Activated CD4-positive, alpha-beta memory T cell treated with anti-CD3 and anti-CD28 coated beads, Interleukin-2, amount 10 ng/mL, durations not matched to agents 7 days and 5 days (primary cell): ENCODE measurements at places on chromosomes 12 and 14. TPM values are rescaled to one million over a fixed set of nuclear protein-coding genes. Genes with fewer than 3 reads are reported as not detected.

DNA sequence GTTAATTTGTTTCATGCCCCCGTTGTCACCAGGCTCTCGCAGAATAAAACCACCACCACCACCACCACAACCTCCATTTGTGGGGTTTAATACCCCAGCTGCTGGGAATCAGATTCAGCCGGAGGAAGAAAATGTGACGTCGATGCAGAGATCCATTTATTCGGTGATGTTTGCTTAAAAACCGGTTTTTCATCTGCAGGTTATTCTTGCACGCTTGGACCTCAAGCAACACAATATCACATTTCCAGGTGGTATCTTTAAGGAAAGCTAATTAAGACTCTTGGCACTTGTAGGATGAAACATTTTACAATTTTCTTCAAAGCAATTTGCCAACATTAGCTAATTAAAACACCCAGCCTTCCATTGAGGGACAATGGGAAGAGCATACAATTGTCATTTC lies 39.8 kb downstream of the SPRING1 start:
- DNase-seq, result no peak

GRCh38 chr12:32302218-32303173 lies 96.9 kb upstream of the FGD4 start:
- no peak for DNase-seq

SSPN gene
- total RNA-seq, result not detected

DNA sequence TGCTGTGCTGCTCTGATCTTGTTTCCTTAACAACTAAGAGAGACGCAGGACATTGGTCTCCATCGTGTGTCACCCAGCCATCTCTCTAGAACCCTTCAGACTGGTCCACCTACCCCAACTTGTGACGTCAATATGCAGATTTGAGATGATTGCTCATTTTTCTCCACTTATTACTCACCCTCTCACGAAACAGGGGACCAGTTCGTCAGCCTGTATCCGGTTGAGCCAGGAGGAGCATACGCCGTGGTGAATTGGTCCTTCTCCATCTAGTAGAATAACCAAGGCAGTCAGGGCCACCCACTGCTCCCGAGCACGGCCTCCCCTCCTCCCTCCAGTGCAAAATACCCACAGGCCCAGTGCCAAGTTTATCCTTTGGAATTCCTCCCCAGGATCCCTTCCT lies 36.2 kb upstream of the FBXO21 start:
- no peak for DNase-seq

- no peak for DNase-seq
Measured at GRCh38 chr12:107666009-107666408, 19.6 kb upstream of the PWP1 start.

KCNA1 gene
- total RNA-seq, result not detected

DNA sequence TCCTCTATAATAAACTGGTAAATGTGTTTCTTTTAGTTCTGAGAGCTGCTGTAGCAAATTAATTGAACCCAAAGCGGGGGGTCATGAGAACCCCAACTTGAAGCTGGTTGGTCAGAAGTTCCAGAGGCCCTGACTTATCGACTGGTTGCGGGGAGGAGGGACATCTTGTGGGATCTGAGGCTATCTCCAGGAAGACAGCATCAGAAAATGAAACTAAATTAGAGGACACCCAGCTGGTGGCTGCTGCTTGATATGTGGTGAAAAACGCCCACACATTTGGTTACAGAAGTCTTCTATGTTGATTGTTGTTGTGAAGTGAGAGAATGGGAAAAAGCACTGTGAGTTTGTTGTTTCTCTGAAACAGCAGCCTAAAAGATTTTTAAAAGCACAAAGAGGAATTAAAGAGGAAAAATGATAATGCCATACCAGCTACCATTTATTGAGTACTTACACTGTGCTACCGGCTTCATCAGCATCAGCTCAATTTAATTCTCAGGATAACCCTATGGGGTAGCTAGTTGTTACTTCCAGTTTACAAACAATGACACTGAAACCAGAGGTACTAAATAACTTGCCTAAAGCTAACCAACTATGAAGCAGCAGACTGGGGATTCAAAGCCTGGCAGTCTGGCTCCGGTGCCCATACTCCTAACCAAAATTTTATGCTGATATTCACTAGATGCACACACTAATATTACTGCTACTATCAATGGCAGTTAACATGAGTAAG lies 24.3 kb downstream of the DDX24 start:
- DNase-seq, result peak; percentile 56
